ENCODE measurements at places on chromosomes 11 and 22.

- H3K4me1 ChIP-seq, result peaks cover 8% of the 10 kb centered on the region
- no peak for DNase-seq
- no peak overlapping the region for H3K27ac ChIP-seq
- peaks cover 8% of the 10 kb centered on the region for H3K36me3 ChIP-seq
Observed at GRCh38 chr22:44724416-44724815, 22.4 kb downstream of the PRR5 start.

DNA sequence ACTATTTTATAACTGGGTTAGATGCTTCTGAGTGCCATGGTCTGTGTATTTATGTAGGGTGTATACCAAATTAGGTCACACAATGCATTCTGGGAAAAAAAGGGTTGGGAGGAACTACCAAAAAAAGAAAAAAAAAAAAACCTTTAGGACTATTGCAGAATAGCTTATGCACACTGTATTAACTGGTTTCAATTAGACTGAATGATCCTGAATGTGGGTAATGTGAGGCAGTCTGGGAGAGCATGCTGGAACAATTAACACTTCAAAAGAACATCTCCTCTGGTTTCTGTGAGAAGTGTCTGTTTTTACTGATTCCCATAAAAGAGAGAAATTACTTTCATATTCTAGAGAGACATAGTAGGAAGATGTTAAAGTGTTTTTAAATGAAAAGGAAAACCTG, 521.3 kb downstream of the DLG2 start:
- no peak for DNase-seq
- no peak overlapping the region for H3K4me3 ChIP-seq
- no peaks in the 10 kb centered on the region for H3K36me3 ChIP-seq
- H3K27ac ChIP-seq, result no peak overlapping the region
- H3K27me3 ChIP-seq, result no peaks in the 10 kb centered on the region
- H3K4me1 ChIP-seq, result no peaks in the 10 kb centered on the region

DNA sequence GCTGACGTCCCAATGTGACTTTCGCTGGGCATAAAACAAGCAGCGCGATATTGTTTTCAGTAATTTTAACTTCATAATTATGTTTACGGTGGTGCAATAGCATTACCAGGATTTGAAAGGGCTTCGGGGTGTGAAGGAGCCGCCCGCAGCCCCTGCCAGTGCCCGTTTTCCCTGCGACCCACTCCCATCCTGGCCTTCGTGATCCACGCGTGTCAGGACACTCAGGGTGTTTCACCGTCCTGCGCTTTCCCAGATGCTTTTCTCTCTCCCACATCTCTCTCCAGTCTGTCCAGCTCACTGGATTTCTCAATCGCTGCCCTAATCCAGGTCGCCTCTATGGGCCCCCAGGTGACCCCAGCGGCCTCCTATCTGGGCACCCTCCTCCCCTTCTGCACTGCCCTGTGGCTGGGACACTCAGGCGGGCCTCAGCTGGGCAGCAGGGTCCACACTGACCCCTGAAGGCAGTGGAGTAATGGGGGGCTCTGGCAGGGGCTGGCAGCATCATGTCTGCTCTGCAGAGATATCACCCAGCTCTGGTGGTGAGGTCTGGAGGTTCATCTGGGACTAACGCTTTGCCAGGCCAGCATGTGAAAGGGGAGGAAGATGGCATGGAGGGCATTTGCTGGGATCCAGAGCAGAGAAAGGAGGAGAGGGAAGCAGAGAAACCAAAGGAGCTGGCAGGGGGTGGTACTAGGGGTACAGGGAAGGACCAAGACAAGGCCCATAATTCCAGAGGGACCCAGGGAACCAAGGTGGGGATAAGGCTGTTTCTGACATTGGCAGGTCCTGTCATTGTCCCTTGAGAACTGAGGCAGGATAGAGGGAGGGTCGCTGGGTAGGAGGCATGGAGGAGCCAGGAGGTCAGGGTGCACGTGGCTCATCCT, 622.8 kb downstream of the BRD1 start:
- no peaks in the 10 kb centered on the region for H3K36me3 ChIP-seq
- no peaks in the 10 kb centered on the region for H3K4me1 ChIP-seq
- H3K27me3 ChIP-seq, result no peaks in the 10 kb centered on the region
- no peak overlapping the region for H3K27ac ChIP-seq

GRCh38 chr11:12639388-12639787, 34.8 kb upstream of the TEAD1 start:
- H3K27me3 ChIP-seq, result no peaks in the 10 kb centered on the region
- H3K27ac ChIP-seq, result no peak overlapping the region
- DNase-seq, result no peak
- H3K4me1 ChIP-seq, result no peaks in the 10 kb centered on the region

GRCh38 chr11:17979770-17980371, 33.0 kb downstream of the SERGEF start:
- no peaks in the 10 kb centered on the region for H3K4me1 ChIP-seq
- no peak overlapping the region for H3K4me3 ChIP-seq
- DNase-seq, result peak; percentile 86
- H3K27me3 ChIP-seq, result no peaks in the 10 kb centered on the region

GRCh38 chr22:30488121-30488520, 16.3 kb upstream of the SEC14L3 start:
- no peaks in the 10 kb centered on the region for H3K27me3 ChIP-seq
- no peaks in the 10 kb centered on the region for H3K36me3 ChIP-seq
- no peak overlapping the region for H3K27ac ChIP-seq
- DNase-seq, result peak; percentile 56
- H3K4me3 ChIP-seq, result no peak overlapping the region
- H3K4me1 ChIP-seq, result no peaks in the 10 kb centered on the region

DNA sequence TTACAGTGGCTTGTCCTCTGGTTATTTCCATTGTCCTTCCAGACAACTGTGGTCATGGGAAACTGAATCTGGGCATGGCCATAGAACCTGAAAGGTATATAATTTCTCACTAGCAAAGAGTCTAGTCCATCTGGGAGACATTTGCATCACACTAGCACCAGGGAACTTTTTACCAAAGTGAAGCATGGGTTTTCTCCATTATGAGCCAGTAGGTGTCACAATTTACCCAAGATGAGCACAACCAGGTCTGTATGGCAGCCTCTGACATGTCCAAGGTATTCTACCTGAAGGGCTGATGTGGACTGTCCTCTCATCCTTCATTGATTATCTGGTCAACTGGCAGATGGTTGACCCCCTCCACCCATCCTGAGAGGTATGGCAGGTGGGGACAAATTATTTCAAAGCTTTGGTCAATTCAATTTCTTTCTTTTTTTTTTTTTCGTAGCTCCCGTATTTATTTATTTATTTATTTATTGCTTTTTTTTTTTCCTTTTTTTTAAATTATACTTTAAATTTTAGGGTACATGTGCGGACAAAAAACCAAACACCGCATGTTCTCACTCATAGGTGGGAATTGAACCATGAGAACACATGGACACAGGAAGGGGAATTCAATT, 425.9 kb downstream of the TMEM135 start:
- H3K4me1 ChIP-seq, result no peaks in the 10 kb centered on the region
- H3K27ac ChIP-seq, result no peak overlapping the region
- peak; percentile 70 for DNase-seq
- no peak overlapping the region for H3K4me3 ChIP-seq
- no peaks in the 10 kb centered on the region for H3K36me3 ChIP-seq

DNA sequence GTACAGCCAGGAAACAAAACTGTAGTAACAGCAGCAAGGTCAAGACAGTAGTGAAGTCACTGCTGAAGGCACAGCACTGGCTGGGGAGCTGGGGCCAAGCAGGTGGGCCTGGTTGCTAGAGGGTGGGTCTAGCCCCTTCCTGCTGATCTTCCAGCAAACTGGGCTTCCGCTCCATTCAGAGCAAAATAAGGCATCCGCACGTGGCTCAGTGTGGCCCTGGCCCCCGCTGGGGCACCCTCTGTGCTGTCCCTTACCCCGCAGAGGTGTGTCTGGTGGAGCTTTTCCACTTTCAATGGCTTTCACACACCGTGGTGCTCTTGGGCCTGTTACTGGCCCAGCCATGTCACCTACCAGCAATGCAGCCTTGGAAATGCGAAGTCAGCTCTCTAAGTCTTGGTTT, 162.4 kb upstream of the B3GAT1 start:
- H3K36me3 ChIP-seq, result no peaks in the 10 kb centered on the region
- peak; percentile 33 for DNase-seq
- H3K4me3 ChIP-seq, result no peak overlapping the region
- H3K4me1 ChIP-seq, result no peaks in the 10 kb centered on the region
- no peak overlapping the region for H3K27ac ChIP-seq

- no peak overlapping the region for H3K4me3 ChIP-seq
- no peaks in the 10 kb centered on the region for H3K36me3 ChIP-seq
- no peak overlapping the region for H3K27ac ChIP-seq
- H3K27me3 ChIP-seq, result no peaks in the 10 kb centered on the region
- no peak for DNase-seq
Observed at GRCh38 chr11:111063726-111064517, 181.6 kb upstream of the POU2AF2 start.

DNA sequence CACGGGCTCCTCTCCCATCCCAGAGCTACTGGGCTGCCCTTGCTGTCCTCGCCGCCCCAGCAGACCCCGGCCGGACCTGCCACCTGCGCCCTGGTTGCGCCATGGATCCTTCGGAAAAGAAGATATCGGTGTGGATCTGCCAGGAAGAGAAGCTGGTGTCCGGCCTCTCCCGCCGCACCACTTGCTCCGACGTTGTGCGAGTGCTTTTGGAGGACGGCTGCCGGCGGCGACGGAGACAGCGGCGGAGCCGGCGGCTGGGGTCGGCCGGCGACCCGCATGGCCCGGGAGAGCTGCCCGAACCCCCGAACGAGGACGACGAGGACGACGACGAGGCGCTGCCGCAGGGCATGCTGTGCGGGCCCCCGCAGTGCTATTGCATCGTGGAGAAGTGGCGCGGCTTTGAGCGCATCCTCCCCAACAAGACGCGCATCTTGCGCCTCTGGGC, 382 bp downstream of the RASSF10 start:
- peak overlapping the region; percentile 83 for H3K4me3 ChIP-seq
- H3K36me3 ChIP-seq, result no peaks in the 10 kb centered on the region
- peaks cover 16% of the 10 kb centered on the region for H3K4me1 ChIP-seq
- no peak for DNase-seq

DNA sequence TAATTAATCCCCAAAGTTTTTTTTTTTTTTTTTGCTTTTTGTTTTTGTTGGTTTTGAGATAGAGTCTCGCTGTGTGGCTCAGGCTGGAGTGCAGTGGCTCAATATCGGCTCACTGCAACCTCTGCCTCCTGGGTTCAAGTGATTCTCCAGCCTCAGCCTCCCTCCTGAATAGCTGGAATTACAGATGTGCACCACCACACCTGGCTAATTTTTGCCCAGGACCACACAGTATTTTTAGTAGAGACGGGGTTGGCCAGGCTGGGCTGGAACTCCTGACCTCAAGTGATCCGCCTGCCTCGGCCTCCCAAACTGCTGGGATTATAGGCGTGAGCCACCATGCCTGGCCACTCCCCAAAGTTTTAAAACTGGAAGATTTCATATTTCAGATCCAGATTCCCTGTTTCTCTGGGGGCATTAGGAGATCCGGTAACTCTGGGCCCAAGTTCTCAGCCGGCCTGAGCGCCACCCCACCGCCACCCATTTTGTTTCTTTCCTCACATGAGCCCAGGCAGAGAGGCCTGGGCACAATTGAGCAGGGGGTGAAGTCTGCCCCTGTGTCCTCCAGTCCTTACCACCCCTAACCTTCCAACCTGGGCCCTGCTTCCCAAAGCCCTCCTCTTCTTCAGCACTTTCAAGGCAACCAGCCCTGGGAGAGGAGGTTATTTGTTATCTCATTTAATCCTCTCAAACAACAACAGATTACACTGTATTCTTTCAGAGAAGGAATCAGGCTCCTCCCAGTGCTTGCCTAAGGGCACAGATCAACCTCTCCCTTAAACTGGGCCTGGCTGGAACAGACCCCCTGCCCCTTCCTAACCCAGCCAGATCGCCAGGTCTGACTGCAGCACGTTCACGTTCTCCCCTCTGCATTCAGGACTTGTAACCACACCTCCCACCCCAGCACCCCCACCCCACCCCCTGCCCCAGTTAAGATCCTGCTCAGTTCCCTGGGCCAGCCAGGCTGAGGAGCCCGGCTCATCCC, 1.9 kb upstream of the CSNK1E start:
- DNase-seq, result peak; percentile 83
- peak overlapping the region; percentile 25 for H3K4me3 ChIP-seq
- H3K27me3 ChIP-seq, result no peaks in the 10 kb centered on the region
- peaks cover 21% of the 10 kb centered on the region for H3K4me1 ChIP-seq

DNA sequence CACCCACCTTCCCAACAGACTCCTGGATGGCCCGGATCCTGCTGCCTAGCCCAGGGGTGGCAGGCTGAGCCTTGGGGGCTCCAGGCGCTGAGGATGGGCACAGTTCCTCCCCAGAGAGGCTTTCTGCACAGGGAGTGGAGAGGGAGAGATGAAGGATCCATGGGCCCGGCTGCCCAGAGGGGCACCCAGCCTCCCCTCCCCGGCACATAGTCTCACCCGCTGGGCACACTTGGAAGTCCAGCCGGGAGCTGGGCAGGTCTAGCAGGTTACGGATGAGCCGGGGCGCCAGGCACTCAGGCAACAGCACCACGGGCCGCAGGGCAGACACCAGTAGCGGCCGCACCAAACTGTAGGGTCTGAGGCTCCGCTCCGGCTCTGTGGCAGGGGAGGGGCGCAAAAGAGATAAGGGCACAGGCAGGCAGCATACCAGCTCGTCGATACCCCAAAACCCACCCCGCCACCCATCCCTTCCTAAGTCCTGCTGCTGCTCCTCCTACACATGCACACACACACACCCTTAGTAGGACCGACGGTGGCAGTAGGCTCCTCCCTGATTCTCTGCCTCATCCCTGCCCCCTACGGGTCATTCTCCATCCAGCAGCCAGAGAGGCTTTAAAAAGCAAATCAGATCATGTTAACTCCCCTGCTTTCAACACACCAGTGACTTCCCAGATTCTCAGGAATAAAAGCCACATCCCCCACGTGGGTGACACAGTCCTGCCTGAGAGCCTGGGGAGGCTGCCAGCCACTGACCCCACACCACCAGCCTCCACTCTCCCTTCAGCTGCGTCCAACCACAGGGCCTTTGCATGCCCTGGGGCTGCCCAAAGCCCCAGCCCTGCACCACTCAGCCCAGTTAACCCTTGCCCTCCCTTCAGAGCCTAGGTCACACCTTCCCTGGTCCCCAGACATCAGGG, 6.5 kb upstream of the MFNG start:
- H3K36me3 ChIP-seq, result no peaks in the 10 kb centered on the region
- DNase-seq, result peak; percentile 91
- H3K4me3 ChIP-seq, result no peak overlapping the region
- H3K4me1 ChIP-seq, result peaks cover 4% of the 10 kb centered on the region

- peaks cover 16% of the 10 kb centered on the region for H3K27me3 ChIP-seq
- DNase-seq, result peak; percentile 59
- no peaks in the 10 kb centered on the region for H3K36me3 ChIP-seq
- peaks cover 8% of the 10 kb centered on the region for H3K4me1 ChIP-seq
- H3K27ac ChIP-seq, result no peak overlapping the region
Observed at GRCh38 chr22:33051960-33052839, 6.0 kb downstream of the SYN3 start.

DNA sequence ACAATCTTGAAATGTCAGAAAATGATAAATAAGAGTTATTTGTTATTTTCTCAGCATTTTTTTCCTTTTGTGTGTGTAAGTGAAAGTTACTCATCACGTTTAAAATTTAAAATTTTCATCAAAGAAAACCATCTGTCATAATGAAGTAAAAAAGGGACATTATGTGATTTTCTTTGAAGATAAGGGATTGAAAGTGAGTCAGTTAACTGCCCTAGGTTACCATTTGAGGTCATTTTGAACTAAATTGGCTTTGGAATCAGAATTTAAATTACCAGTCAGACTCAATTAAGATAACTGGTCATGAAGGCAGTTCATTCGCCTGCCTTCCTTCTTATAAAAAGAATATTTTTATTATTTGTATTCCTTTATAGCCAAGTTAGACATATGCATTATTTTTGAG, 14.3 kb downstream of the NCAM1 start:
- H3K4me3 ChIP-seq, result no peak overlapping the region
- no peaks in the 10 kb centered on the region for H3K4me1 ChIP-seq
- no peak overlapping the region for H3K27ac ChIP-seq
- no peaks in the 10 kb centered on the region for H3K27me3 ChIP-seq

GRCh38 chr22:45298934-45299505, 10.7 kb upstream of the FAM118A start:
- no peak overlapping the region for H3K27ac ChIP-seq
- H3K36me3 ChIP-seq, result no peaks in the 10 kb centered on the region
- peak; percentile 75 for DNase-seq

All from endodermal cell (in vitro differentiated cells).